Posterior vena cava (tissue), 2 donors: ENCODE measurements at places on chromosomes 5 and 9. TPM values are rescaled to one million over a fixed set of nuclear protein-coding genes. Genes with fewer than 3 reads are reported as not detected.

ALDOB gene
- 0.24 TPM for total RNA-seq

TMEM252 gene
- total RNA-seq: not detected

ISL1 gene
- total RNA-seq: not detected

DNA sequence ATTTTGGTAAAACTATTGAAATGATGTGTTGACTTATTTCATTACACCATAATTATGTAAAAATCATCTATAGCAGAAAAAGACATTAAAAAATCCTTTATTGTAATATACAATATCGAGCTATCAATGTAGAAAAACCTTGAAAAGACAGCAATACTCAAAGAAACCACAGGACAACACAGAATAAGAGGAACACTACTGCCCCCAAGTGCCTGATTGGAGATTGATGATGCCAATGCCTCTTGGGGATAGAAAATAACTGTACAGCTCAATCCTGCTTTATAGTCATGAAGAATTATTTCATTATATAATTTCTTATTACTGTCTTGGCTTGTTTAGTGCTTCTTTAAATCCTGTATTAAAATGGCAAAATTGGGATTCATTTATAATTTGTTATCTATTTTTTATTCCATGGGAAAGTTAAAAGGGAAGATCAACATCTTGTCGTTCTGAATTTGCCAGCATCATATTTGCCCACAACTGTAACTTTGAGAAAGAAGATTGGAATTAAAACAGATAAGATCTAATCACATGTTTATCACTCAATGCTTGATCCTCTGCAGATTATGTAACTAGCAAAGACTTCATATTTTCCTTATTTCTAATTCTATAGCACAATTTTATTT, 337.5 kb downstream of the CDH9 start:
- no peak for DNase-seq
